ENCODE measurements at places on chromosomes 7 and 10. TPM values are rescaled to one million over a fixed set of nuclear protein-coding genes. Genes with fewer than 3 reads are reported as not detected.

DNA sequence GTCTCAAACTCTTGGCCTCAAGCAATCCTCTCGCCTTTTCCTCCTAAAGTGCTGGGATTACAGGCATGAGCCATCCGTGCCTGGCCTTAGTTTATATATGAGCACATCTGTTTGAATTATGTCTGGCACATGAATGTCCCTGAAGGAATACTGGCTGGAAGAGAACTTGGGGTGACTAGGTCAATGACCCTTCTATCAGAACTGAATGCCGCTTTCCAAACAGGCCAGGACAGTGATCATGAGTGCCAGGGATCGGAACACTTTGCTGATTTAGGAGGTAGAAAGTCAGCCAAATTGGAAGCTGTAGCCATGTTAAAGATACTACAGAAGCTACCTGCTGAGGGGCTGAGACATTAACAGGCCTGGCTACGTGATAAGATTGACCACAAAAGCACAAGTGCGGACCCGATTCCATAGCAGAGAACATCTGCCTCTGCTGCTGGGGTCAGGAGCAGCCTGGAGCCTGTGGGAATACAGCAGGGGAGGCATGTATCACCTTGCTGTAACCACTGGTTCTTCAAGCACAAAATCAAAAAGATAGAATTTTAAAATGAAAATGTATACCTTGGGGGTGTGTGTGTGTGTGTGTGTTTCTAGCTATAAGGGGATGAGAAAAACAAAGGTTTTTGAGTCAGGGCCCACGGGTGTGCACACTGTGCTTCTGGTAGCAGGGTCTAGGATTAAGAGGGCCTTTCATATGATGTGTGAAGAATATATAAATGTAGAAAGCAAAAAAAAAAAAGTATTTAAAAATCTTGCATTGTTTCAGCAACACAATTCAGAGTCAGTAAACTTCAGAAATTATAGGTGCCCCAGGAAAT is 293.7 kb downstream of the BBS9 start:
- DNase-seq = no peak

GRCh38 chr7:97439637-97440214 is 292.2 kb upstream of the TAC1 start:
- DNase-seq = no peak

- no peak for DNase-seq
These were observed 48.8 kb downstream of the GOLGA7B start for GRCh38 chr10:97898429-97898828.

DNA sequence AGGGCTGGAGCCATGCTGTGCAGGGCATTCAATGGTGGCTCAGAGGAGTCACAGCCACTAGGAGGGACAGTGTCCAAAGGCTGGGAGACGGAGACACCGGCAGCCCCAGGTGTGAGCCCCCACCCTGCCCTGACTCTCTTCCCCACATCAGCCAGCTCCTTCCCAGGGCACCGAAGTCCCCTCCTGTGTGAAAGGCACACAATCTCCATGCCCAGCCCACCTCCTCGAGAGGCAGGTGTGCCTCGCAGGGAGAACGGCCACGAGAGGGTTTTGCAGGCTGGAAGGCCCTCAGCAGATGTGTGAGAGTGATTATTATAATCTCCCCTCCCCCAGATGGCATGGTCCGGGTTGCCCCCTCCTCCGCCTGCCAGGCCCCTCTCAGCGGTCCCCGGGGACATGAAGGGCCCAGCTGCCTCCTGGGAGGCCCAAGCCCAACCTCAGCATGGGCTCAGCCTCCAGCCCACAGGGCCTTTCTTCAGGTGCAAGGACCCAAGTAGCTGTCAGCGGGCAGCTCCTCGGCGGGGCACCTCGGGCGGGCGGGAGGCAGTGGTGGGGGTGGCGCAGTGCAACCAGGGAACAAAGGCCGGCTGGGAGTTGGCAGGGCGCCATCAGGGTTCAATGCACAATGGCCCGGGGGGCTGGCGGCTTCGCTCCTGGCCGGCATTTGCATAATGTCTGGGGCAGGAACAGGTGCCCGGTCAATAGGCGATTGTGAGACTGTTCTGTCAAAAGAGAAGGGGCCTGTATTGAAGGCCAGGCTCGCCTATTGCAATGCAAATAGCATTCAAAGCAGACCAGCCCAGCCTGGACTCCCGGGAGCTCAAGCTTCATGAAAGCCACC is 155.3 kb upstream of the ZMIZ1 start:
- no peak for DNase-seq

DNA sequence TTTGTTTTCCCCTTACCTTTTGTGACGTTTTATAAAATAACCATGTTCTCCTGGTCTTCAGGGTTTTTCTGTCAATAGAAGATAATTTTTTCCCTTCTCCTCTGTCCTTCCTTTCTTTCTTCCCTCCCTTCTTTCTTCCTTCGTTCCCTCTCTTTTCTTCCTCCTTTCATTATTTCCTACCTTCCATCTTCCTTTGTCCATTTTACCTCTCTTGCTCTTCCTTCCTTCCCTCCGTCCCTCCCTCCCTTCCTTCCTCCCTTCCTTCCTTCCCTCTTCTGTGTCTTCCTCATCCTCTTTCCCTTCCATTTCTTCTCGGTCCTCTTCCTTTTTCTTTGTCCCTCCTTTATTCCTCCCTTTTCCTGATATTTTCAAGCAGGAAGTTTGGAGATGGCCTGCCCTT is 128.2 kb downstream of the TEX36 start:
- DNase-seq = no peak

DNA sequence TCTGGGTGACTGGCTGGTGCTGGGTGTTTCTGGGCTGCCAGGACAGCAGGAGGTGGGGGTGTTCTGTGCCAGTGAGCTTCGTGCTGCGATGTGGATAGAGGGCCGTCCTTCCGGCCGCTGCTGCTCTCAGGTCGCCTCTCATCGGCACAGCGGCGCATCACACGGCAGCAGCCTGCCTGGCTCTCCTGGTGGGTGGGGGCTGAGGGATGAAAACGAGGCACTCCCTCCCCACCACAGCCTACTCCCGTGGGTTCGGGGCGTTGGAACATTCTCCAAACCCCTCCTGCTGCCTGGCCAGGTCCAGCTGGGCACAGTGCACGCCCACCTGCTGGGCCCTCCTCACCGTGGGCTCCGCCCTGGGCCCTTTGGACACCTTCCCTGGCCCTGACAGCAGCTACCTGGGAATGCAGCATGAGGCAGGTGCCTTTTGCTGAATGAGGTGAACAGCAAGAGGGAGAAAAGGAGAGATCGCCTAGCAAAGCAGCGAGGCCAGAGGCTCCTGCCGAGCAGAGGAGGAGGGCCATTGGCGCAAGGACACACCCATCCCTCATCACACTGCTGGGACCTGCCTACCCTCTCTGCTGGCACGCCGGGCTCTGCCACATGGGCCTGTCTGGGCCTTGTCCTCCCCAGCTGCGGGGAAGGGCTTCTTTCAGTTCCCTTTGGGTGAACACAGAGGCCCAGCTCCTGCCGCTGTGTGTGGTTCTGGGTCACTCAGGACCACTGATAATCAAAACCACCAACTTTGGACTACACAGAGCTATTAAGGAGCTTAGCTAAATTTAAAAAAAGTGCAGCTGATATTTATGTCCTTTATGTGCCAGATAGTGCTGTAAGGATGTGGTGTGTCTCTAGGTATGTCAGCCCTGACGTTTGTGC is 33.4 kb downstream of the INPP5A start:
- no peak for DNase-seq

DNA sequence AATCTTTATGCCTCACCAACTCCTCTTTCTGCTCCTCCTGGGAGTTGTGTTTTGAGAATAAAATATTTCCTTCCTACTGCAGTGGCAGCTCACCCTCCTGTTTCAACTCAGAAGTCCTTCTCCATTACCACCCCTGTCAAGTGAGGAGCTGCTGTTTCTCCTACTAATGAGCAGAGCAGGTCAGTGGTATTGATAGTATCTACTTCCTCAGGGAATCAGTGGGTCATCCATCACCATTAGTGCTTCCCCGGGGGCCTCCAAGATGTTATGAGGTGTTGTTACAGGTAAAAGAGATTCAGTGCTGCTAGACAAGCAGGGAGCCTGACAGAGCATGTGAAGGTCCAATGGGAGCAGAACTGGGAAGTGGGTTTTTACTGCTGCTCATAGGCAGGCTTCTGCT is 795.2 kb downstream of the REEP3 start:
- DNase-seq = no peak

The RBP4 gene
- 1.9 TPM for total RNA-seq

The RSPH10B2 gene
- total RNA-seq = 0.53 TPM

The LEP gene
- not detected for total RNA-seq

The SLC16A9 gene
- 9.2 TPM for total RNA-seq

The CTNNA3 gene
- 26.1 TPM for total RNA-seq
